ENCODE measurements at places on chromosomes 1 and 21. TPM values are rescaled to one million over a fixed set of nuclear protein-coding genes. Genes with fewer than 3 reads are reported as not detected.
A peak's percentile ranks its signal among the peaks of the same experiment; 100 is the strongest.

- DNase-seq: no peak
Observed at GRCh38 chr1:203536980-203537455, 43.1 kb downstream of the OPTC start.

DNA sequence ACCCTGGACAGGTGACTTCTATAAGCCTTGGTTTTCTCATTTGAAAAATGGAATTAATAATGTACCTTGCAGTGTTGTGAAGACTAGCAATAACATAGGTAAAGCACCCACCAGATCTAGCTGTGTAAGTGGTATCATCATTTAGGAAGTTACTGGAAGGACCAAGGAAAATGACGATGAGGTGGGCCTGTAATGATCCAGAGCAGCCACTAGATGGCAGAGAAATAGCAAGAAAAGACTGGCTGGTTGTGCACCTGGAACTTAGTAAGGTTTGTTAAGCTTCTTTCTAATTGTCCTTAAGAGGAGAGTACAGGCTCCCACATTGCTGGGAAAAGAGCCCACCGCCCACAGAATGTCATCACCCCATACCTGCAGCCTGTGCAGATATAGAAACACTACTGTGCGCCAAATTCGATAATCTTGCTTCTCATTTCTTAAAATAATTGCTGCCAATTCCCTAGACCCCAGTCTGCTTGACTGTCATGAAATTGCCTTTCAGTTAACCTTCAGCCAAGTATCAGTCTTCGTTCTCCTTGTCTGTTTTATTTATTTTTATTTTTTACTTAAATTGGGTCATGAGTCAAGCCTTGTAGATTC lies 37.2 kb downstream of the WNT4 start:
- peak; percentile 62 for DNase-seq

Gene CFHR1
- not detected for total RNA-seq

GRCh38 chr1:39102537-39103327 lies 76.6 kb downstream of the NDUFS5 start:
- peak; percentile 97 for DNase-seq

Gene CLCA4
- total RNA-seq: not detected

Gene LAMC1
- total RNA-seq: 98.6 TPM

GRCh38 chr1:247487057-247487456 lies 29.2 kb upstream of the OR2B11 start:
- peak; percentile 45 for DNase-seq

Gene BMP8B
- total RNA-seq: 0.09 TPM

DNA sequence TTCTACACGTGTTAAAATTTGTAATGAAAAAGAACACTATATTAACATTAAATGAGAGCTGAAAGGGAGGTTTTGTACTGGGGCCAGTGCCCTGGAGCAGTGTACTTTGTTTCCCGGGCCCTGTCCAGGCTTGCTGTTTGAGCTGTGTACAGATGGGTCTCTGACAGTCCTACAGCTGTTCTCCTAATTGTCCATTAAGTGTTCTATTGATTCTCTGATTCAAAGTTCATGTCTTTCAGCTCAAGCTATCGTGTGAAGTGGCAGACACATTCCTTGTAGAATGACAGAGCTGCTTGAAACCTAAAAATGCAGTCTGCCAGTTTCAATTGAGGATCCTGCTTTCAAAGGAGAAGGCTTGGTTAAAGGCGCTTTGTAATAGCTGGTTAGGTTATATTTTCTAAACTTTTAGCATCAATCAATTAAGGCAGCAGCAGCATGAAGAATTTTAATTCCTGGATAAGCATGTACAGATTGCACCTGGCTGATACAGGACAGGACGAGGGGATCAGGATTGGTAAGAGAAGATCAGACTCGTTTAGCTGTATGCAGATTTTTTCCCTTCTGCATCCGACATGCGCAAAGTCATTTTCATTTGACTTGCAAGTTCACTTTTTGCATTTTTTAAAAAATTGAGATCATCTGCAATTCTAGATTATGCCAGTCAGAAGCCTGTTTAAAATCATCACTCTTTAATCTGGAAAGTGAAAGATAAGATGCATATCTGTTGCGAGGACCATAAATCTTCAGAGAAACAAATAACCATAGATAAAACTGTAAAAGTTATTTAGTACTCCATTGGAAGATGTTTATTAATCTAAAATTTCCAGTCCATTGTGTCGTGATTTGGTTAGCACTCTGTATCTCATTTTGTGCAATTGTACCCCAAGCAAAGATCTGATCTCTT lies 98.5 kb downstream of the ATG4C start:
- no peak for DNase-seq

- no peak for DNase-seq
Observed at GRCh38 chr1:230330157-230330556, 96.0 kb downstream of the PGBD5 start.

- DNase-seq: no peak
Observed at GRCh38 chr1:157880621-157881020, 39.0 kb upstream of the CD5L start.

Measured in A673 (cell line).